H9 (cell line): ENCODE measurements at places on chromosomes 5 and 9. TPM values are rescaled to one million over a fixed set of nuclear protein-coding genes. Genes with fewer than 3 reads are reported as not detected.

Gene EGFLAM
- total RNA-seq = 0.33 TPM in 2 replicates

Gene EPB41L4B
- total RNA-seq = 18.9 and 19.7 TPM in 2 replicates

Gene PCAT7
- total RNA-seq = 4.0 and 4.2 TPM in 2 replicates

Gene C9orf153
- total RNA-seq = 0.17 TPM in 1 of 2 replicates, not detected in the other

Gene WHRN
- total RNA-seq = 2.2 and 2.3 TPM in 2 replicates

Gene CLIC3
- 0.29 and 0.31 TPM in 2 replicates for total RNA-seq

DNA sequence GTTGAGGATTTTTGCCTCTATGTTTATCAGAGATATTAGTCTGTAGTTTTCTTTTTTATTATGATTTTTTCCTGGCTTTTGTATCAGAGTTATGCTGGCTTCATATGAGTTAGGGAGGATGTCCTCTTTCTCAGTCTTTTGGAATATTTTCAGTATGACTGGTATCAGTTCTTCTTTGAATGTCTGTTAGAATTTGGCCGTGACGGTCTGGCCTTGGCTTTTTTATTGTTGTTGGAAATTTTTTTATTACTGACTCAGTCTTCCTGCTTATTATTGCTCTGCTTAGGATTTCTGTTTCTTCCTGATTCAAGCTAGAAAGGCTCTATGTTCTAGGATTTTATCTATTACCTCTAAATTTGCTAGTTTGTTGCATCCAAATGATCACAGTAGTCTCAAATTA lies 421.9 kb downstream of the CDH10 start:
- H3K4me1 ChIP-seq = no peaks in the 10 kb centered on the region
- no peak overlapping the region for H3K4me3 ChIP-seq
- H3K36me3 ChIP-seq = no peaks in the 10 kb centered on the region
- DNase-seq = no peak

- H3K27ac ChIP-seq = no peak overlapping the region
- no peak overlapping the region for H3K4me3 ChIP-seq
- no peak for DNase-seq
- peaks cover 68% of the 10 kb centered on the region for H3K36me3 ChIP-seq
These were observed 46.0 kb downstream of the CNOT6 start for GRCh38 chr5:180540050-180540694.

- no peak overlapping the region for H3K27ac ChIP-seq
- H3K4me1 ChIP-seq = no peaks in the 10 kb centered on the region
- H3K4me3 ChIP-seq = no peak overlapping the region
- no peaks in the 10 kb centered on the region for H3K27me3 ChIP-seq
These were observed 383.7 kb downstream of the DMAC1 start for GRCh38 chr9:7415836-7416235.

DNA sequence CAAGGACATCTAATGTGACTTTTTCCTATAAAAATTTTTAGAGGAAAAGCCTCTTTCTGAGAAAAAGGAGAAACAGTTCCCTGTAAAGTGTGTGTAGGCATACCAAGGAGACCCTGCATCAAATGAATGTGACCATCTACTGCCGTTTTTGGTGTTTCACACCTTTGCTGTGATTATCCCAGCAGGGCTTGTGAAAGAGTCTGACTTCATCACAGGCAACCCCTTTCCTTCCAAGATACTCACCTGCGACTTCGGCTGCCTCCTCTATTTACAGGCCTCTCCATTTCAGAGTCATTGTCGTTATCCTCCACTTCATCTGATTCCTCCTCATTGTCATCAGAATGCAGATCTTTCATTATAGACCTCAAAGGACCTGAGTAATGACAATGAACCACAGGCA lies 259.1 kb downstream of the MLLT3 start:
- H3K4me1 ChIP-seq = no peaks in the 10 kb centered on the region
- H3K36me3 ChIP-seq = no peaks in the 10 kb centered on the region
- no peak overlapping the region for H3K27ac ChIP-seq
- DNase-seq = no peak

- H3K27ac ChIP-seq = no peak overlapping the region
- H3K4me3 ChIP-seq = no peak overlapping the region
- no peak for DNase-seq
- no peaks in the 10 kb centered on the region for H3K27me3 ChIP-seq
- H3K36me3 ChIP-seq = peaks cover 4% of the 10 kb centered on the region; the same call in 1 of the 2 replicates
- H3K4me1 ChIP-seq = peaks cover 3% of the 10 kb centered on the region; the same call in 1 of the 2 replicates
These were observed 98.0 kb downstream of the HSD17B3 start for GRCh38 chr9:96203867-96204501.

- no peak overlapping the region for H3K4me3 ChIP-seq
- no peak overlapping the region for H3K27ac ChIP-seq
- no peaks in the 10 kb centered on the region for H3K36me3 ChIP-seq
- no peaks in the 10 kb centered on the region for H3K27me3 ChIP-seq
- no peak for DNase-seq
- H3K4me1 ChIP-seq = no peaks in the 10 kb centered on the region
These were observed 8.8 kb upstream of the TRAF1 start for GRCh38 chr9:120935383-120935857.

DNA sequence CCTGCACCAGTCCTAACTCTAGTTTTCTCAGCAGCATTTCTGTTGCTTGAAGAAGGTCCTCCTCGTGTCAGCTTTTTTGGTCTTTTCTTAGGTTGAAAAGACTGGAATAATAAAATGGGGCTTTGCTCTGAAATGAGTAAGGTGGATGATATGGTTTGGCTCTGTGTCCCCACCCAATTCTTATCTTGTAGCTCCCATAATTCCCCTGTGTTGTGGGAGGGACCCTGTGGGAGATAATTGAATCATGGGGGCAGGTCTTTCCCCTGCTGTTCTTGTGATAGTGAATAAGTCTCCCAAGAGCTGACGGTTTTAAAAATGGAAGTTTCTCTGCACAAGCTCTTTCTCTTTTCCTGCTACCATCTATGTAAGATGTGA lies 53.6 kb downstream of the LIX1 start:
- no peak overlapping the region for H3K4me3 ChIP-seq
- H3K27ac ChIP-seq = no peak overlapping the region
- no peaks in the 10 kb centered on the region for H3K27me3 ChIP-seq
- DNase-seq = no peak
- peaks cover 8% of the 10 kb centered on the region for H3K36me3 ChIP-seq

GRCh38 chr5:87076931-87077330 lies 190.8 kb upstream of the RASA1 start:
- H3K36me3 ChIP-seq = no peaks in the 10 kb centered on the region
- no peaks in the 10 kb centered on the region for H3K27me3 ChIP-seq
- no peaks in the 10 kb centered on the region for H3K4me1 ChIP-seq
- H3K27ac ChIP-seq = no peak overlapping the region

DNA sequence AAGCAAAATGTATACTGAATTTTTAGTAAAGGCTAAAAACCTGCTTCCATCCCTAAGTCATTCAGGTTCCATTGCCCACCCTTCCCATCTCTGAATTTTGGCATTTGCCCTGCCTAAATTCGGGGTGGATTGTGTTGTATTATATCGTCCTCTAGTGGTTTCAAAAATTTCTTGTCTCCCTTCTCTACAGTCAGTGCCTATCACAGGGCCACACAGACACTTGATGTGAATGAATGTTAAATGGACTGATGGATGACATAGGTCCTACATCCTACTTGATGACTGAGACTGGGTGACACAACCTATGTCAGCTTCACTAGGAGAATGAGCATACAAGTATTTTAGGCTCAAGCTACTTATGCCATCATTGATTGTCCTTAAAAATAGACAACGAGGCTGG lies 45.6 kb upstream of the SLC30A5 start:
- H3K27me3 ChIP-seq = no peaks in the 10 kb centered on the region
- H3K4me3 ChIP-seq = no peak overlapping the region
- no peaks in the 10 kb centered on the region for H3K4me1 ChIP-seq
- H3K36me3 ChIP-seq = no peaks in the 10 kb centered on the region
- no peak for DNase-seq
